Neural progenitor cell (in vitro differentiated cells): ENCODE measurements at places on chromosomes 3 and 15.

GRCh38 chr3:113747283-113748046, 630 bp downstream of the ATP6V1A start:
- DNase-seq: peak; percentile 56

- DNase-seq: no peak
Measured at GRCh38 chr15:35448294-35448693, 97.7 kb downstream of the DPH6 start.

GRCh38 chr15:57914350-57915055, 151.0 kb downstream of the ALDH1A2 start:
- DNase-seq: no peak

GRCh38 chr3:28081533-28081947, 159.9 kb upstream of the CMC1 start:
- no peak for DNase-seq

GRCh38 chr3:71453822-71454511, 129.6 kb downstream of the FOXP1 start:
- DNase-seq: no peak
